ENCODE measurements at places on chromosomes 11 and 22. TPM values are rescaled to one million over a fixed set of nuclear protein-coding genes. Genes with fewer than 3 reads are reported as not detected.

DNA sequence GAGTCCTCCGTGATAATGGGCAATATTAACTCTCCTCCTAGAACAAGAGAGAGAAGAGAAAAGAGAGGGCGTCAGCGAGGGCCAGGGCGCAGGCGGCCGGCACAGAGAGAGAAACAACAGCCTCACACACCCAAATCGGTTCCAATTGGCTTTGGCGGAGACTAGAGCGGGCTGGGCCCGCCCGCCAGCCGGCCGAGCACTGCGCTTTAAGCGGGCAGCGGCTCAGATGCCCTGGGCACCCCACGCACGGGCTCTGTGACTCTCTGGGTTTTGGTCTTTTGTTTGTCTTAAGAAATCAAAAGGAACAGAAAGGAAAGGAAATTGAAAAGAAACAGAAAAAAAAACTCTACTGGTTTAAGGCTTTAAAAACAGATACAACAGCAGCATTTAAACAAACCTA, 17.0 kb downstream of the SLC22A12 start:
- peak; percentile 5 for DNase-seq

- no peak for DNase-seq
These were observed 50.1 kb downstream of the ACER3 start for GRCh38 chr11:76910620-76911414.

DNA sequence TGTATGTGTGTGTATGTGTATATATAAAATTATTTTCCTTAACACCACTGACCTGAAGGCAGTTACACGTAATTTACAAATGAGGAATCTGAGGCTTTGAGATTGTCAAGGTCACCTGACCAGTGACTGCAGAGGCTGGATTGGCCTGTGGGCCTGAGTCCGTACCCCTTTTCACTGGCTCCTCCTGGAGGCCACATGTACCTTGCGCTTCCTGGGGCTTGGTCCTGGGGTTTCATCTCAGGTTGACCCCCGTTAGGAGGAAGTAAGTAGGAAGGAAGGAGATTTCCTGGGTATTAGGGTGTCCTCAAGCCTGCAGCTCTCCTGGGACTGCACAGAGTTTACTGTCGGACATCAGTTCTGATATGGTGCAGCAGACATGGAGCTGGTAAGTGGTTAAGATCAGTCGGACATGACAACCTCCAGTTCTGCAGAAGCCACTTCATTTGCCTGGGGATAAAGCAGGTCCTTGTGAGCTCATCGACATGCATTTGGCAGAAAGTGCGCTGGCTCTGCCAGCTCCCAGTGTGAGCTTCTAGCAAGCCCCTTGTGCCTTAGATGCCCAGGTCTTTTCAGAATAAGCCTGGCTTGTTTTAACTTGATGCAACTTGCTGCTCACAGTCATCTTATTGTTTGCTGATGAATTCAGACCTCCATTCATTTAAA, 36.6 kb downstream of the ST3GAL4 start:
- DNase-seq: no peak

DNA sequence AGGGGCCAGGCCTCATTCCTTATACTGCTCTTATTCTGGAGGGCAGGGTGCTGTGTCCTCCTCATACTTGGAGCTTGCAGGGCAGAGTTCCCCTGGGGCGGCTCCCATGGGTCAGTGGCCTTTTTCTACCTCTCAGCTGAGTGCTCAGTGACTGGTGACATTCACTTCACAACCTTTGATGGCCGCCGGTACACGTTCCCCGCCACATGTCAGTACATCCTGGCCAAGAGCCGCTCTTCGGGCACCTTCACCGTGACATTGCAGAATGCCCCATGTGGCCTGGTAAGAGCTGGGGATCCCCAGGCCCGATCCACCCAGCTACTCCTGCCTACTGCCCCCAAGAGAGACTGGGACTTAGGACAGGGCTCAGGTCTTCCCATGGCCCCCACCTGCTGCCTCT, 14.5 kb downstream of the OTOG start:
- DNase-seq: no peak

DNA sequence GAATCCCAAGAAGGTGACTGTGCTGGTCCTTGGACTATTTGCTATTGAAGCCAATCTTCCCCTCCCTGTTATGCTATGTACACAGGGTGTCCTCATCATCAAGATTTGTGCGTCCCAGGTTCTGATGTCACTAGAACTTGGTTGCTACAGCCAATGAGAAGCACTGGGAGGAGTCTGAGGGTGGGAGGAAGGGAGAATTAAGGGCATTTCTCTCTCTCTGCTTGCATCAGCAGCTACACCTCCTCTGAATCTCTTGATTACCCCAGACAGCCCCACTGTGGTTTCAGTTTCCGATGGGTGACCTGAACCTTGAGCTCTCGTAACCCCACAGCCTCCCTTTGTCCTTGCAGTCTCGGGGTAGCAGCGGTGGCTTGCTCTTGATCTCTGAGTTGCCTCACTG, 212.4 kb upstream of the SESN3 start:
- no peak for DNase-seq

- DNase-seq: no peak
These were observed 11.5 kb upstream of the YWHAH start for GRCh38 chr22:31932863-31933262.

DNA sequence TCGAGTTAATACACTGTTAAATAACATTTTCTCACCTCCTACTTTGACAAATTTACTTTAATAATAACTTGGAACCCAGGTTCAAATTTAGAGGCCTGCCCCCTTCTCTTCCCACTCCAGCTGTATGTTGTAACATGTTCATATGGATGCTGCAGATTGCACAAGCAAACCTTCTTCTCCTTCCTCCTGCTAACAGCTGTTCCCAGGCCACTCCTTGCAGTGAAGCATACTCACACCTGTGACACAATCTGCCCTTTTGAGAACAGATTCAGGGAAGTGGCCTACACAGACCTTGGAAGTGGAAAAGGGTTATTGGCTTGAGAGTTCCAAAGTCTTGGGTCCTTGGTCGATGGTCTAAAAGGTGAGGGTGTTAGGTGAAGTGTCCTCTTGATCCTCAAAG, 131.9 kb downstream of the TEAD1 start:
- DNase-seq: peak; percentile 48

DNA sequence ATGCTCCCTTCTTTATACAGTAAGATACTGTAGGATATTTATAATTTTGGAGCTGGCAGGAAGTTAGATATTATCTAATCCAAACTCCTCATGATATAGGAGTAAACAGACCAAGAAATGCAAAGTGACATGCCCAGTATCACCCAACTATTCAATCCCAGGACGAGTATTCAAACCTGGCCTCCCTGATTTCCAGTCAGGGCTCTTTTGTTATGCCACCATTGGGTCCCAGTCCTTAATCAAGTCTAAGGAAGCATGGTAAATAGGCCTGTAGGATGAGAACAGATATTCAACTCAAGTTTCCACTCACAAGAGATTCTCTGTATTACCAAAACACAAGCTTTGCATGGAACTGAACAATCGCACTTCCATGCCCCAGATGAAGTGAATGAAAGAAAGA, 484.0 kb upstream of the API5 start:
- DNase-seq: no peak

DNA sequence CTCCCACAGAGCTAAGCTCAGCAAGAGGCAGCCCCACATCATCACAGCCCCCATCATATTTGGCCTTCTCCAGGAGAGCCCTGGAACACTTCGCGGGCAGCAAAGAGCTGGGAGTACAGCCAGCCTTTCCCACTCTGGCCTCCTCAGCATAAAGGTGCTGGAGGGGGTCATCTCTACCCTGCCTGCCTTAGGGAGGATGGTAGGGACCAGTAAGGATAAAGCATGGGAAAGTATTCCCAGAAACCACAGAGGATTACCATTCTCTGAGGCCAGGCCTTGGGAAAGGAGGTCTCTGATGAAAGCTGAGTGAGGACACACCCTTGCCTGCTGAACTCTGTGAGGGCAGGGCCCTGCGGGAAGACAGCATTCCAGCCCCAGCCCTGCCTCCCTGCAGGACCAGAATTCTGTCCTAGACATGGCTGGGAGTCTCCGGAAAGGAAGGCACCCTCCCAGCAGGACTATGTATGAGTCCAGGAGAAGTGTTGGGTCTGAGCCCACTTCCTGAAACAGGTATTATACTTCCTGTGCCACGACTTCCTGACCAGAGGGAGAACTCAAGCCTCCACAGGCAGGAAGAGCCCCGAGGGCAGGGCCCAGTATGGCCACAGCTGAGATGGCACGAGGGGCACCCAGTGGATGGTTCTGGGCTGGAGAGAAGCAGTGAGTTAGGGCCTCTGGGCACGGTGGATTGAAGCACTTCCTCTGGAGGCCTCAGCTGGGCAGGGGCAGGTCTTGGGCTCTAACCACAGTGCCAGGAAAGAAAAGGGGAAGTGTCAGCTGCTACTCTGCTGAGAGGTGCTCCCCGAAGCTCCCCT, 12.9 kb upstream of the CASTOR1 start:
- DNase-seq: peak; percentile 59

- no peak for DNase-seq
These were observed 212 bp downstream of the HRAS start for GRCh38 chr11:535210-535518.

DNA sequence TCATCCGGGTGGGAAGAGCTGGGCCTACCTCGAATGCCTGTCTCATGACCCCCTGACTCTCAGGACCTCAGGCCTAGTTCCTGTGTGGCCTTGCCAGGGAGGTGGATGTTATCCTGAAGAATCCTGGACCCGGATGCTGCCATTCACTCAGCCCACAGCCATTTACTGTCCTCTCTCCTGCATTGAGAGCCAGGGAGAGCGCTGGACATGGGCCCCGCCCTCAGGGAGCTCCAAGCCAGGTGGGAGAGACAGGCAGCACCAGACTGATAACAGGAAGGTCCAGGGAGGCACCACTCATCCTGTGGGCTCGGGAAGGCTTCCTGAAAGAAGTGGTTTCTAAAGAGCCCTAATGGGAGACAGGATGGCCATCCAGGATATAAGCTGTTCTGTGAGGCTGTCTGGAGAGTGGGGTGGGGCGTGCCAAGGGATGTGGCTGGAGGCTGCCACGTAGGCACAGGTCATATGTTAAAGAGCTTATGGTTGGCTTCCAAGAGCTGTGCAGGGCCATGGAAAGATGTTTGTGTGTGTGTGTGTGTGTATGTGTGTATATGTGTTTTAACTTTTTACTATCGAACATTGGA, 8.6 kb downstream of the SERPINH1 start:
- no peak for DNase-seq

- no peak for DNase-seq
These were observed 23.2 kb downstream of the IFITM10 start for GRCh38 chr11:1727096-1727690.

DNA sequence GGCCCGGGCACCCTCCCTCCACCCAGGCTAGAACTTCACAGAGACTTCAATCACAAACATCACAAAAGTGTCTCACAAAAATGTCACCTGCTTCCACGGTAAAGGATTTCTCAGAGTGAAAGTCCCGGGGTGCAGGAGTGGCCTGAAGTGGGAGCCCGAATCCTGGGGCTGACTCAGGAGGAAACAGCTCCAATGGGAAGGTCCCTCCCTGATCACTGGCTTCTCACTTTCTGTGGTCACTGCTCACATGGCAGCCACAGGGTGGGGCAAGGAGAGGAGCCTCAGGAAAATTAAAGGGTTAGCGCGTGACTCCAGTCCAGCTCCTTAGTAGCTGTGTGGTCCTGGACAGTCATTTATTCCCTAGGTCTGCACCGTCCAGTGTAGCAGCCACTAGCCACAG, 564.5 kb upstream of the B3GAT1 start:
- DNase-seq: no peak

GRCh38 chr22:32327596-32328171, 30.0 kb upstream of the RFPL3 start:
- no peak for DNase-seq

- DNase-seq: peak; percentile 19
These were observed 8.3 kb downstream of the SEC14L6 start for GRCh38 chr22:30538280-30538679.

DNA sequence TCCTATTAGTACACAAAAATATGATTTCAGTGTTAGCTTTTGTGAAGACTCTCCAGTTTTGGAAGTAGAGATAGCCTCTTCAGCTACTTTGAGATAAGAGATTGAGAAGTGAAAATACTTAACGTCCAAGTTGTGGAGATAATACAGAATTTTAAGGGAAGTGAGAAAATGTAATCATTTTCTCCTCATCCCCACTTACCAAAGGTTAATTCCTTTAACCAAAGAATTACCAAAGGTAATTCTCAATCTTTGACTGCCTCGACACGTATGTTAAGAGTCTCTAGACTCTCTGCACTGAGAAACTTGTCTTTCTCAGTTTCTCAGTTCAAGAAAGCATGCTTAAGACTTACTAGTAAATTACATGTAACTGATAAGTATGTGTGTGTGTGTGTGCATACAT, 15.3 kb downstream of the C11orf54 start:
- DNase-seq: no peak

GRCh38 chr11:31608995-31609394, 99.4 kb downstream of the ELP4 start:
- DNase-seq: no peak

DNA sequence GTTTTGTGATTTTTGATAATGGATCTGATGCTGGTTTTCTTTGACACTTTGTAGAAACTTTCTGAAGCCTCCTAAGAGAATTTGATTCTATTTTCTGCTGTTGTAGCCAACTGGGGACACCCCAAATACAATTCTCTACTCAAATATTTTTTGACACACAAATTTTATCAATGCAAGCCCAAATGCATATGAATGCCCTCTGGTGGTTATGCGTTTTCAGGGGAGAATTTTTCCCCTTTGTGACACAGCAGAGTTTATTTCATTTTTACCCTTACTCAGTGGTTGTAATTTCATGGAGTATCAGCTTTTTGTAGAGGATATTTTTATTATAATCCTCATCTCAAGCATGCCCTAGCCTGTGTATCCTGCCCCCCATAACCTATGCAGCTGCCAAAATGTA, 44.7 kb upstream of the MTMR2 start:
- DNase-seq: peak; percentile 12

DNA sequence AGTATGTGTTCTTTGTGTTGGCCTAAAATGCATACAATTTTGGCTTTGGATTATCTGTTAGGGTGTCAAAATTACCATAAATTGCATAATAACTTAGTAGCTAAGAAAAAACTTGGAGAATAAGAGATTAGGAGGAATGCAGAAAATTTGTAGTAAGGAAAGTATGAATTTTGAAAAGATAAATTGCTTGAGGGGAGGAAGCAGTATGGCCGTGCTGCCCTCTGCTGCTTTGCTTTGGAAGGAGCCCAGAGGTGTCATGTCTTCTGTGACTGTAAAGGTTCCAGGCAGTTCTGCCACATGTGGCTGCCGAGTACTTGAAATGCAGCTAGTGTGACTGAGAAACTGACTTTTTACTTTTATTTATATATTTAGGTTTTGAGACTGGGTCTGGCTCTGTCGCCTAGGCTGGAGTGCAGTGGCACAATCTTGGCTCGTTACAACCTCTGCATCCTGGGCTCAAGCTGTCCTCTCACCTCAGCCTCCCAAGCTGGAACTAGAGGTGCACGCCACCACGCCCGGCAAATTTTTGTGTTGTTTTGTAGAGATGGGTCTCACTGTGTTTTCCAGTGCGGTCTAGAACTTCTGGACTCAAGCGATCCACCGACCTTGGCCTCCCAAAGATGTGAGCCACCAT, 1.8 kb downstream of the ADSL start:
- DNase-seq: peak; percentile 62

MS4A7 gene
- polyA plus RNA-seq: not detected

OR5D13 gene
- polyA plus RNA-seq: not detected

RAG2 gene
- polyA plus RNA-seq: not detected

FJX1 gene
- polyA plus RNA-seq: 11.2 TPM

CNIH2 gene
- 3.4 TPM for polyA plus RNA-seq

TAF10 gene
- polyA plus RNA-seq: 132 TPM

HBG2 gene
- 1.7 TPM for polyA plus RNA-seq
